ENCODE measurements at places on chromosomes 5 and 9.

DNA sequence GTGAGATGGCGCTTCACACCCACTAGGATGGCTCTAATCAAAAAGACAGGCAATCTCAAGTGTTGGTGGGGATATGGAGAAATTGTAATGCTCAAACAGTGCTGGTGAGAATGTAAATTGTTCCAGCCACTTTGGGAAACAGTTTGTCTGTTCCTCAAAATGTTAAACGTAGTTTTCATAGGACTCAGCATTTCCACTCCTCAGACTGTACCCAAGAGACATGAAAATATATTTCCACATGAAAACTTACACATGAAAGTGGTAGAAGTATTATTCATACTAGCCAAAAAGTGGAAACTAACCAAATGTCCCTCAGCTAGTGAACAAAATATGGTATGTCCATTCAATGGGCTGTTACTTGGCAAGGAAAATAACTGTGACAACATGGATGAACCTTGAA, 107.7 kb upstream of the CTSL start:
- no peak for DNase-seq

DNA sequence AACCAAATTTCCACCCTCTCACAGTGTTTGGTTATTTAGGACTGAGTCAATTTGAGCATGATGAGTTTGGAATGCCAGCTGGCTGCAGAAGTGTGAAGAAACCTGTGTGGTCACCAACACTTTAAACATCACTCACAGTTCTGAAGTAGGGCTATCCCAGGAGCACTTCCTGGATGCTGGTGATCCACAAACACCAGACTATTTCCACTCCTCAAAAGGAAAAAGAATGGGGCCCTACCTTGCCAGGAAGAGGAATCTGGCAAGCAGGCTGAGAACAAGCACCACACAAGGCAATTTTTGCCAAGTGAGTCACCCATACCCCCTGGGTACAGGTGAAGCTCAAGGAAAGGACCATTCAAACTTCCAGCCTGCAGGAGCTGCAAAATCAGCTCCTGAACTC, 294.2 kb upstream of the PTGER4 start:
- DNase-seq, result no peak

GRCh38 chr5:30765227-30765626, 428.3 kb upstream of the CDH6 start:
- no peak for DNase-seq

GRCh38 chr5:115348175-115348574, 51.7 kb upstream of the CCDC112 start:
- DNase-seq, result no peak

GRCh38 chr5:68465133-68465532, 249.6 kb downstream of the PIK3R1 start:
- DNase-seq, result peak; percentile 8

GRCh38 chr5:17925276-17925675, 291.0 kb downstream of the TAF11L14 start:
- DNase-seq, result no peak

DNA sequence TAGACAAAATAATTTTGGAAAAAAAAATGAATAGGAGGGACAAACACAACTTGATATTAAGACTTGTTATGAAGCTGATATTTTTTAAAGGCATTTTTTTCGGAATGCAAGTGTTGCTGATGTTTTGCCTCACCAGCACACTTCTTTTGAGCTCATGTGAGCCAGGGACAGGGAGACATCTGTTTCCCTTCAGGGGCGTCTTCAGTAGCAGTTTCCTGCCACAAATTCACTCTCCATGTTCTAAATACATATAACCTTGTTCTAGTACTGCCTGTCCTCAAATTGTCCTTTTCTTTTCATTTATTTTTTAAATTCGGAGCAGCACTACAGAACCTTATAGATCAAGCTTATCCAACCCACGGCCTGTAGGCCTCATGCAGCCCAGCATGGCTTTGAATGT, 316.0 kb upstream of the PAPPA start:
- no peak for DNase-seq

DNA sequence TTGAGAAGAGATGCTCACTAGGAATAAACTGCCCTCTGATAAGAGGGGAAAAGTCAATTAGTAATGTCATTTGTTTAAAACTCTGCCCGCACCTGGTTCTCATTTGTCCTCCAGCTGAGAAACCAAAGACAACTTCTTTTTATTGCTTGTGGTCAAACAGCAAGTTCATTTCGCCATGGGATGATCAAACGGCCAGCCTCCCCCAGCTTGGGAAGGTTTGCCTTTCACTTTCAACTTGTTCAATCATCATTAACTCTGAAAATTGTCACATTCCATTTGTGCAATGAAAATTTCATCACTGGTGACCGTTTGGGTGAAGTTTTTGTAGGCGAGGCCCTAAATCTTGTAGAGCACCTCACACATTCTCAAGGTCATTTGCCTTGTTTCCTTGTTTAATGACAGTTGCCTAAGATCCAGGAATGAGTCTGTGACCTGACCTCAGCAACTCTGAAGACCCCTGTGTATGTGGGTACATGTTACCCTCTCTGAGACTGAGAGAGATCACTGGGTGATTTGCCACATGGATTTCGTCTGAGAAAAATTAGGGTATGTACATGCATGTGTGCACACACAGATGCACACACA, 117.7 kb downstream of the MARCHF3 start:
- no peak for DNase-seq

- DNase-seq, result no peak
These were observed 108.4 kb upstream of the DHFR start for GRCh38 chr5:80763211-80763610.

DNA sequence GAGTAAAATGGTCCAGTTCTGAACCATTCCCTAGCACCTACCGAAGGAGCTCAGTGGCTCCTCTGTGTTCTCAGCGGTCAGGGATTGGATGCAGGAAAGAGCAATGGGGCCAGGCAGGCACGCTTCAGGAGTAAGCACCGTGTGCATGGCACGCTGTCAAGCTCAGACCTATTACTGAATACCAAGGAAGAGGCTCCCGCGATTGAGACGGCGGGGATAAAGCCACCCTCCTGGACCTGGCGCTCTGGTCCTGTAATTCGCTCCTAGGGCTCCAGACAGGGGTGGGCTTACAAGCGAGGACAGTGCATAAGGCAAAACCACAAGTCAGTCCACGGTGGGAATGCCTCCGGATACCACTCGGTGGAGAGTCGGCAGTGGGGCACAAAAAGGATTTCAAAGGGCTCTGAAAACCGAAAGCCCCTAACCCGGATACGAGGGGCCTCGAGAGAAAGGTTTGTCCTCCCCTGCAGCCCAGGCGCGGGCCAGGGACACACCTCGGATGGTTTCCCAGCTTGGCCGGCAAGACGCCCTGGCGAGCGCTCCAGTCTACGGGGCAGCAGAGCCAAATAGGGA, 988 bp downstream of the OXCT1 start:
- DNase-seq, result no peak

- no peak for DNase-seq
These were observed 143.7 kb downstream of the LRRC70 start for GRCh38 chr5:62722360-62722759.

DNA sequence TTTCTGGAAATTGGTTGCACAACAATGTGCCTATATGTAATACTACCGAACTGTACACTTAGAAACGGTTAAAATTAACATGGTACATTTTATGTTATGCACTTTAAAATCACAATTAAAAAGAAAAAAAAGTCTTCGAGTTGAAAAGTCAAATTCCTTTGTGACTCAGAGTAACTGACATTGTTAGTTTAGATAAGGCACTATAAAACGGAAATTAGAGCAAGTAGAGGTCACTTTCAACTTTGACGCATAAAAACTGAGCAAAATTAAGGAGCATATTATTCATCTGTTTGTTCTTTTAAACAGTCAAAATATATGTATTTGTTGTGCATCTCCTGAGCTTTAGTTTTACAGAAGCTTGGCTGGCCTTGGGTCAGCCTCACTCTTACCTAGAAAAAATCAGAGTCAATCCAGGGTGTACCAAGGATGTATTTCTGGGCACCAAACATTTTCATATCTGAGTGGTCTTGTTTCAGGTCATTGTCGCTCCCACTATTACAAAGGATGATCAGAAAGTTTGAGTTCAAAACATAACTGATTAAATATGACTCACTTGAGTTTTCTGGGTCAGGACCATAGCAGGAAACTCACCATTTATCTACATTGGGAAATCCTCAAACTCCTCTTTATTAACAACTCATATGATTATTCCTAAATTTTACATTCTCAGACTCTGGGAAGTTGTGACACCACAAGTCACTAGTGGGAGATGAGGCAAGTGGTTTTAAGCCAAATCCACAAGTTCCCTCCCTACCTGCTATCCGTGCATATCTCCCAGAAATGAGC, 160.6 kb downstream of the CCDC192 start:
- no peak for DNase-seq

GRCh38 chr5:170303549-170303948, 6.0 kb upstream of the LCP2 start:
- no peak for DNase-seq

DNA sequence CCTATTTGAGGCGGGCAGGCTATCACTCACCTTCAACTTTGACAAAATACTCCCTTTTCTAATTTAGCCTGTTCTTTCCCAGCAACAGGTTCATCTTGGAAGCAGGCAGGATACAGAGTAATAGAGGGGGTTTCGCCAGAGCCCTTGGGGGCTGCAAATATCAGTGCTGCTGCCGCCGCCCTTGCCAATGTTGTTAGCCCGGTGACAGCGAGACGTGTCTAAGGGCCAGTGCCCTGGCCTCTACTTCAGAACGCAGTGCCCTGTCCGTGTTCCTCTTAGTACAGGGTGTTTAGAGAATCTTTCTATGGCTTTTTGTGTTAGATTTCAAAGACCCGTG, 703 bp downstream of the FAM120AOS start:
- DNase-seq, result no peak

DNA sequence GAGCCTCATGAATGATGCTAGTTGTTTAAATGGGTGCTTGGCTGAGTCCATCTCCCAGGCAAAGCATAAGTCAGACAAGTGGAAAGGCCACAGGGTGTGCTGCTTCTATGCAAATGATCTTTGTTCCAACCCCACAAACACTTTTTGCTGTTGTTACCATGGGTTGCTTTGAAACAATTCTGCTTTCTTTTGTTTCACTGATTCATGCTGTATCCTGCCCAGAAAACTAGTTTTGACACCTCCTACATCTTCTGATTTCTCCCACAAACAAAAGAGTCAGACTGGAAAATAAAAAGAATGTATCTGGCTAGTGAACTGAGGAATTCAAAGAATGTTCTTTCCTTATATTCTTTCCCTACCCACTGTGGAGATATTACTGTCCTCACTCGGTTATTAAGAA, 298.6 kb downstream of the DIRAS2 start:
- no peak for DNase-seq

DNA sequence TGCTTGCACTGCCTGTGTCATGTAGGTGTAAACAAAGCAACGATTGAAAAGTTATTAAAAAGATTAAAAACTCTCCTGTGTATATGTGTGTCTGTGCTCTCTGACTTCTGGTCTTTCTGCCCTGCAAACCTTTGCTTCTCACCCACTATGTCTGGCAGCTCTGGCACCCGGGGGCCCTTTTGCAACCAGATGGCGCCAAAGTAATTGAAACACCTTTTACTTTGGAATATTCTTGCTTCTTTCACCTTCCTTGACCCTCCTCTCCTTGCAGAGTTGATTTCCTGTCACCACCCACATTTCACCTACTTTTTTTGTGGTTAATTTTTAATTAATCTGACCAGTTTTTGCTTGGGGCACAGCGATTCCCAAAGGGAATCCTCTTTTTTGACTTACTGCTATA, 275.5 kb downstream of the ARHGEF28 start:
- no peak for DNase-seq

GRCh38 chr5:98604301-98604700, 169.2 kb upstream of the RGMB start:
- DNase-seq, result no peak

DNA sequence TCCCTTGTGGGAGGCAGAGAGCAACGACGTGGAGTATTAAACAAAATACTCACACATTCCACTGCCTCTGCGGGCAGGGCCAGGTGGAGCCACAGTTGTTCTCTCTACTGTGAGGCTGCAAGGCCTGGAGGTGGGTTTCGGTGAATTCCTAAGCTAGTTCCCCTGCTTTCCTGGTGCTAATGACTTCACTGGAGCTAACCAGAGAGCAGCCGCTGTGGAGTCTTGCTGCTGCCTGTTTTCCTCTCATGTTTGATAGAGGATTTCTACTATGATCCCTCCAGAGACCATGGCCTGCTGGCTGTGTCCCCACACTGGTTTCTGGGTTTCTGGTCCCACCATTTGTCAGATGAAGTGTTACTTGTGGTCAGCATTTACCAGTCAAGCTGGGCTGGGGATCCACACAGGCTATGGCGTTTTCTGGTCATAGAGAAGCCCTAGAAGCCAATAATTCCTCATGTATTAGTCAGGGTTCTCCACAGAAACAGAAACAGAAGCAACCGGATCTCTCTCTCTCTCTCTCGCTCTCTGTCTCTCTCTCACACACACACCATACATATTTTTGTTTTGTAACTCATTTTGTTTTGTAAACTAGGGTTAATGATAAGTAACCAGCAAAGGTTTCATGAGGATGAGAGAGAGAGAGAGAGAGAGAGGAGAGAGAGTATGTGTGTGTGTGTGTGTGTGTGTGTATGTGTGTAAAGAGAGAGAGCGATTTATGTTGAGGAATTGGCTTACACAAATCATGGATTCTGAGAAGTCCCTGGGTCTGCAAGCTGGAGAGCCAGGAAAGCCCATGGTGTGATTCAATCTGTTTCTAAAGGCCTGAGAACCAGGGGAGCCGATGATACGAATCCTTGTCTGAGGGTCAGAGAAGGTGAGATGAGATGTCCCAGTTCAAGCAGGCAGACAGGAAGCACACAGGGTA, 403.0 kb downstream of the GADD45G start:
- DNase-seq, result no peak

GRCh38 chr9:87609002-87609401, 111.3 kb downstream of the DAPK1 start:
- no peak for DNase-seq

- DNase-seq, result no peak
These were observed 1.5 kb upstream of the OR1N2 start for GRCh38 chr9:122551371-122551770.

- no peak for DNase-seq
These were observed 343.1 kb downstream of the CTNND2 start for GRCh38 chr5:11560915-11561697.

GRCh38 chr5:147044572-147045273, 166.2 kb upstream of the PPP2R2B start:
- no peak for DNase-seq

DNA sequence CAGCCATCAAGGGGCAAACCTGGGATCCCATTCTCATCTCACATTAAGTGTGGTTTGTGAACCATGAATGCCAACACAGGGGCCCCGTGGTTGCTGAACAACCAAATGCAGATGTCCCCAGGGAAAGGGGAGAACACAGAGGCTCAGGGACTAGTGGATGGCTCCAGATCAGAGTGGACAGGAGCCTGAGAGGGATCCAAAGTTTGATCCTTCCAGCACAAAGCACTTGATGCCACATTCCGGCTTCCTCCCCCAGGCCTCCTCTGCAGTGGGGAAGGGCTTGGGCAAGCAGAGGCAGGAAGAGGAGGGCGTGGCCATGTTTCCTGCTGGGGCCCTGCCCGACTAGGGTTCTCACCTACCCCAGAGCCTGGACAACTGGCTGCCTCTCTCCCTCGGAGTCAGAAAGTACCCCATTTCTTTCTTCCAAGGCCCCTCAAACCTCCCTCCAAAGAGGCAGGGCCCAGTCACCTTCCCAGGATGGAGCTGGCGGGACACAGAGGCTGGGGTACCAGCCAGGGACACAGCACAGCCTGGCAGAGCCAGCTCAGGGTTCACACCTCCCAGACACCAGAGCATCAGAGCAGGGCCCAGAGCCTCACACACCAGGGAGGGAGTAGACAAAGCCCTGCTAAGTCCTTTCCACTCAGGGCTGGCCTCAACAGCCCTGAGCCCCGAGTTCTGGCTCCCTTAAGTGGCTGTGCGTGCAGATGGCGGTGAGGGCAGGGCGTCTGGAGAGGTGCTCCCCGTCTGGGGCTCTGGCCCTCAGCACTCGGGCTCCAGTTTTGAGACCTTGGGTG, 4.3 kb upstream of the RNF44 start:
- DNase-seq, result peak; percentile 61
